Activated T-cell treated with anti-CD3 and anti-CD28 coated beads for 48 hours (primary cell): ENCODE measurements at places on chromosomes 2 and 18.

- no peak for DNase-seq
These were observed 1154.5 kb upstream of the CHAC2 start for GRCh38 chr2:52613064-52613463.

DNA sequence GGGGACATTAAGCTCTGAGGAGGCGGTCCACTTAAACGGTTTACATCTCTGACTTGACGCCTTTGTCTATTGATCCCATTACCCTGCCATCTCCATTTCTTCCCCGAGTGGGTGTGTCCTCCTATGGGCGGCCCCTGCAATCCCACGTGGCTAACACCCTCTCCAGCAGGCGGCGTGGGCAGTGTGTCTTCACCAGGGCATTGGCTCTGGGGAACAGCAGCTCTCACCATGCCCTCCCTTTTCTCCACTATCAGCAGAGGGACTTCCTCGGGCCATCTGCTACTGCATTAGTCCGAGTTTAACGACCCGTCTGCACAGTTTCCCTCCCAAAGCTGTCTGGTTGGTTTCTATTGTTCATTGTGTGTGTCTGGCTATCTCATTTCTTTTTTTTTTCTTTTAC lies 511.9 kb upstream of the NRP2 start:
- DNase-seq, result no peak

- no peak for DNase-seq
These were observed 7.5 kb upstream of the YPEL5 start for GRCh38 chr2:30139131-30139870.

- DNase-seq, result no peak
These were observed 18.6 kb downstream of the UNC80 start for GRCh38 chr2:209790066-209790728.

DNA sequence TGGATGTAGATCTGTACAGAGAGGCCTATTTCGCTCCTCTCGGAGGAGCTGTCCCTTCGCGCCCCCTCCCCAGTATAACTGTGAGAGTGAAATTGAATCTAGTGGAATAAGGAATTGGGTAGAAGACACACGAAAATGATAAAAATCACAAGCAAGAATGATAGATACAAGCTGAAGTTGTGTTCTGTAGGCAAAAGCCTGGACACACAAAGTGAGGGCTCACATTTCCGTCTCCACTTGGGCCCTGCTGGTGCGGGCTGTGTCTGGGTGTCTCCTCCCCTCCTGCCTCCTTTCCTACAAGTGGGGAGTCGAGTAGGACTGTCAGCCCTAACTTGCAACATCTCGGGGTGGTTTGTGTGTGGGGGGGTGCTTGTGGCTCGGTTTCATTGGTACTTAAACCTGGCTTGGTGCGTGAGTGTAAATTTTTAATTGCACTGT lies 457 bp upstream of the SP9 start:
- no peak for DNase-seq

- no peak for DNase-seq
These were observed 59.2 kb upstream of the DSG1 start for GRCh38 chr18:31258789-31259188.

GRCh38 chr18:39571511-39571910 lies 2005.9 kb upstream of the CELF4 start:
- DNase-seq, result no peak

DNA sequence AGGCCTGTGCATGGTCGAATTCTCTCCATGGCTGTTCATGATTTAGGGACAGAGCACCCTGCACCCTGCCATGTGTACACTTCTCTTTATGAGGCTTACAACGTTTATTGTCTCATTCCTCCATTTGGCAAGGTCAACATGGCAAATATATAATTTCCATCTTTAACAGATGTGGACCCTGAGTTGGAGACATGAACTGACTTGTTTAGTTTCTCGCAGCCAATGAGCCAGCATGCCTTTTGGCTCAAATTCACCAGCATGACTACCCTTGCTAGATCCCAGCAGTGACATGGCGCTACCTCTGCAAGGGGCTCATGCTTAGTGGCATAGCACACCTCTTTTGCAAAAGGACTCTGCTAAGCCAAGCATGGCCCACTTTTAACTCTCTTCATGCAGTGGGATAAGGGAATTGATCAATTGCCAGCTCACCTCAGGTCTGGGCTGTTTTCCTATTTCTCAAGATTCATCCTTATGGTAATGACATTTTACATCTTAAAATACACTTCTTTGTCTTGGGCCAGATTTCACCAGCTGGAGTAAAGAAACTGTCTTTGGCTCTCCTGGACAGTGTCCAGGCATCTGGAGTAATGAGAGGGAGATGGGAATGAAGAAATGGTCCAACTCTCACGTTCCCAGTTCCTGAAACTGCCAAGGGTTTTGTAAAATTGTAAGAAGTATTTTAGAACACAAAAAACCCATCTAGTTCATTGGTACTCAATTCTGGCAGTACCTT lies 159.5 kb downstream of the SETBP1 start:
- no peak for DNase-seq

DNA sequence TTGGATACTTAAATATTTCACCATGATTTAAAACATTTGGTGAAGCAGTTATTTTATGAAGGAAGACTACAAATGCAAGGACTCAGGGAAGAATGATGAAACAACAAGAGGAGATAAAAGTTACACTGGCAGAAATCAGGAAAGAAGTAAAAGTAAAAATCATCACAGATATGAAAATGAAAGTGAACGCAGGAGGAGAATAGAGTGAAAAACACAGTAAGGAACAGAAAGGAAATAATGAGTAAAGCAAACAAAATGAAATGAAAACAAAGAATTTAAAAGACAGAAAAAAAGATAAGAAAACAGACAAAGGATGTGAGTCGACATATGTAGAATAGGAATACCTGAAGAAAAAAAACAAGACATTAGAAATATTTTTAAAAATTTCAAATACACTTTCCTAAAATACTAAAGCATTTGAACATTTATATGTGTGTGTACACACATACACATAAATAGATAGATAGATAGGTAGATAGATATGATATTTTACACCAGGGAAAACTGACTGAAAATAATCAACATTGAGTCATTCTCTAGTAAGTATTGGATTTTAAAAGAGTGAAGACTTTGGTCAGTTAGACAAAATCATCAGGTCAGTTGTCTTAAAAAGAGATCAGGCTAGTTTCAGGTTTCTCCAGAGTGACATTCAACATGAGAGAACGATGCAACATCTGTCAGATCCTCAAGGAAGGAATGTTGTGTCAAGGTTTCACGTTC lies 12.1 kb upstream of the KDSR start:
- no peak for DNase-seq

GRCh38 chr2:100893392-100894104 lies 73.6 kb downstream of the NPAS2 start:
- DNase-seq, result no peak

DNA sequence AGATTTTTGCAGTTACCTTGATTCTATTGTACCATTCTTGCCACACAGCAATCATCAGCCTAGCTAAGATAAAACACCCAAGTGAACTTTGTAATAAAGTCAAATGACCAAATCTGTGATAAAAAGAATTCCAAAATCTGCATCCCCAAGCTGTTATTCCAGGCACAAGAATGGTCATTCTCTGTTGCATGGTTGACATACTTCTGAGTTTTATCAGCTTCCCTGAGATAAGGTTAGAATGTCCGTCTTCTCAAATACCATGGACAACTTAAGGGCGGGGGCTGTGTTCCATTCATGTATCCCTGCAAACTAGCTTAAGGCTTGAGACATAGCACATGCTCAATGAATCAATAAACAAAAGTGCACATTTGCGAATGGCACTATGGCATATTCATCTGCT lies 8.1 kb upstream of the BMP10 start:
- no peak for DNase-seq

DNA sequence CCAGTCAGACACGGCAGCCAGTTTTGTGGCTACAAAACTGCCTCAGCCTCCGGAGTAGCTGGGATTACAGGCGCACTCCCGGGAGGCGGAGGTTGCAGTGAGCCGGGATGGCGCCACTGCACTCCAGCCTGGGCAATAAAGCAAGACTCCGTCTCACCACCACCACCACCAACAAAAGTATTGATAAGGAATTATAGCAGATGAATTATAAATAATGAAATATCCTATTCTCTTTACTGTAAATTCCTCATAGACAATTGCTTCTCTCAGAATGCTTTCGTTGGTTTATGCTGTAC lies 1.4 kb upstream of the FAM161A start:
- no peak for DNase-seq

DNA sequence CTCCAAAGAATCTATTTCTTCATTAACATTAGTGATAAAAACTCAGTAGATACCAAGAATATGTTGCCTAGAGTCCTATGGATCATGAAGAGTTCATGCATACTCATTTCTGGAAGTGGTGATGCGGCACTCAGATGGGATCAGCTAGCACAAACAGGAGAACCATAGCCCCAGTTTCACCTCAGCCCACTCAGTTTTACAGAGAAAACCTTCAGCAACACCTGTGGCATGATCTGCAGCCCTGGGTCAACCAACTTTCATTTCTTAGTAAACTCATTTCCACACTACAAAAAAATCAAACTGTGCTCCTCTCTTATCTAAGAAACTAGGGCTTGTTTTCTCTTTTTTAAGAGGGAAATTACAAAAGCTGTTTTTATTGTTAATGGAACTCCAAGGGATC lies 569.4 kb downstream of the CCDC85A start:
- DNase-seq, result no peak

GRCh38 chr2:189648846-189649509 lies 12.3 kb upstream of the ASNSD1 start:
- DNase-seq, result no peak

DNA sequence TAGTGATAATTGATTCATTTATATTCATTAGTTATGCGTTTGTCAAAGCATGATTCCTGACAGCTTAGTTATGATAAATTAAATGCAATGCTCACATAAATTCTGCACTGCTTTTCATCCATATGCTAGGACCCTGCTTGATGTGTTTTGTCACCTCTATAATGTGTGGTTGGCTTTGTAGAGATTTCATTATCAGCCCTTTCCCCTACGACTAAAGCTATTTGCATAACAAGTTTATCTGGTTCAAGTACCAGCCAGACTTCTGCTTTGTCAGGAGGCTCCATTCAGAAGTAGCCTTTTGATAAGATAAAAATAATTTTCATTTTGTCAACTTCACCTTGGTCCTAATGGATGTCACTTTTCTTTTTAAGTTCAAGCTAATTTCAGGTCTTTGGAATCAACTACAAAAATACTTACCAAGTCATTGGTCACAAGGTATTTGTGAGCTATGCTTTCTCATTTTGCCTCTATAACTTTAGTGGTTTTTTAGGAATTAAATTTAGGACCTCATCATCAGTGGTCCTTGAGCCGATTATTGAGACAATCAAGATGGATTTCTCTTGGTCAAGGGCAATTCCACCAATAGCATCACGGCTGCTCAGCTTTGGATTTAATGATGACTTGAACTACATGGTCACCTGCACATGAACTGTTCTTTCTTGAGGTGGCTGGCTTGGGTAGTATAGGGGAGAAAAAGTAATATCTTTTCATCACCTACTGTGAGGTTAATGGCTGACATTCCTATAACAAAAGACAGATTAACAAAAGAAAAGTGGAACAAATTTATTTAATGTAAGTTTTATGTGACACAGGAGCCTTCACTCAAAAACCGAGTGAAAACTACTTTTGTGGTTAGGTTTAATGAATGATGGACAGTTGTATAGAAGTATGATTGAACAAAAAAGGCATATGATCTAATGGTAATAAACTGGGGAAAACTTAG lies 162.1 kb downstream of the MYO3B start:
- DNase-seq, result no peak

- no peak for DNase-seq
These were observed 186.0 kb upstream of the RMP24 start for GRCh38 chr18:35786365-35787042.

GRCh38 chr2:217162533-217162932 lies 302.7 kb upstream of the TNP1 start:
- DNase-seq, result peak; percentile 15

DNA sequence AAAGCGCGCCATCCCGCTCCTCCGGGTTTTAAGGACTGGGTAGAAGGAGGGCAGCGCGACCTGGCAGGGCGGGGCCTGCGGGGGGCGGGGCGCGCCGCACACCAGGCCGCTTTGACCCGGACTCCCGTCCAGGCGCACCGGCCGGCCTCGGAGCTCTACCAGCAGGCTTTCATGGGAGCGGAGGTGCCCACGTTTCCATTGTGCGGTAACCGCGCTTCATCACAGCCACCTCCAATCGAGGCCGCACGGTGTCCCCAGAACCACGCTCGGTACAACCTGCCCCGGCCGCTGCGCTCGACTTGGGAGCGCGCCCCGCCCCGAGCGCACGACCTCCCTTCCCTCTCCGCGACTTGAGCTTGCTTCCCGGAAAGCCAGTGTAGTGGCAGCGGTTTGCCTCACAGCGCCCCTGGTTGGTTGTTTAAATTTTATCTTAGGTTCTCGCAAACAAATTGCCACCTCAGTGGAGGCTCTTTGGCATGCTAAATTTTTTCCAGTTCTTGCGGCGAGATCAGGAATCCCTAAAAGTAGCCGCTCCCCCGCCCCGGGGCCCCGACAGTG lies 280 bp upstream of the CYP1B1 start:
- DNase-seq, result peak; percentile 69

- DNase-seq, result no peak
These were observed 91.1 kb downstream of the FMNL2 start for GRCh38 chr2:152425765-152426727.

DNA sequence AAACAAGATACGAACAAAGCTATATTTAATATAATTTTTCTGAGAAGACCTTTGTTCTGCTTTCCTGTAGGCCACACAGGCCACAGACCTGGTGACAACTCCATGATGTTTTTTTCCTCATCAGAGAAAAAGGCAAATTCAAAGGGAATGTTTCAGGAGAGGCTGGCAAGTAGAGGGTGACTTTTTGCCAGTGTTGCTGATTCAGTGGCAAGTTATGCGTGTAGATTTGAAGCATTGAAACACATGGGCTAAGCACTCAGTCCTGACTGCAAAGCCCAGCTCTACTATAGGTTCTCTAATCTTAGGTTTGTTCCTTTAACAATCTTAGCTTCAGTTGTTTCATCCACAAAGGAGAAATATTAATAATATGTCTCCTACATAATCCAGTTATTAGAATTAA lies 499.8 kb downstream of the SUCLG1 start:
- DNase-seq, result no peak

DNA sequence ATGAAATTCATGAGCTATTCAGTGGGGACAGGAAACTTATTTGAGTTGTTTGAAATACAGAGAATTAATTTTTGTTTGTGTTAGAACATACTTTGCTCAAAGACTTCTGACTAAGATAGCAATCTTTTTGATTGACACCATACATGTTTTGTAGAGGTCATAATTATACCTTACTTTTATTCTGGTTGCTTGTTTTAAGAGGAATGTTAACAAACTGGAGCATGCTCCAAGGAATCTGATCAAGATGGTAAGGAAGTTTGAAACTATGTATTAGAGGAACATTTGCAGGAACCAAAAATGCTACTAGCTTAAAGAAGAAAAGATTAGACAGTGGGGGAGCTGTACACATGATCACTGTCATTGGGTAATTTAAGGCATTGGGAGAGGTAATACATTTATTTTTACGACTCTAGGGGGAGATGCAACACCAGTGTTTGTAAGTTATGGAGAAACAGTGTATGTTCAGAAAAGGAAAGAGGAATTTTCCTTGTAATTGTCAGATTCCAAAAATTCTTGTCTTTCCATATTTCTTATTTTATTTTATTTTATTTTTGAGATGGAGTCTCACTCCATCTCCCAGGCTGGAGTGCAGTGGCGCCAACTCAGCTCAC lies 8.0 kb downstream of the AGFG1 start:
- no peak for DNase-seq

GRCh38 chr18:63207143-63207790 lies 112.3 kb downstream of the BCL2 start:
- no peak for DNase-seq

- DNase-seq, result no peak
These were observed 639.7 kb downstream of the TDRD15 start for GRCh38 chr2:21763501-21763900.
